ENCODE measurements at places on chromosomes 6 and 20.
A peak's percentile ranks its signal among the peaks of the same experiment; 100 is the strongest.

DNA sequence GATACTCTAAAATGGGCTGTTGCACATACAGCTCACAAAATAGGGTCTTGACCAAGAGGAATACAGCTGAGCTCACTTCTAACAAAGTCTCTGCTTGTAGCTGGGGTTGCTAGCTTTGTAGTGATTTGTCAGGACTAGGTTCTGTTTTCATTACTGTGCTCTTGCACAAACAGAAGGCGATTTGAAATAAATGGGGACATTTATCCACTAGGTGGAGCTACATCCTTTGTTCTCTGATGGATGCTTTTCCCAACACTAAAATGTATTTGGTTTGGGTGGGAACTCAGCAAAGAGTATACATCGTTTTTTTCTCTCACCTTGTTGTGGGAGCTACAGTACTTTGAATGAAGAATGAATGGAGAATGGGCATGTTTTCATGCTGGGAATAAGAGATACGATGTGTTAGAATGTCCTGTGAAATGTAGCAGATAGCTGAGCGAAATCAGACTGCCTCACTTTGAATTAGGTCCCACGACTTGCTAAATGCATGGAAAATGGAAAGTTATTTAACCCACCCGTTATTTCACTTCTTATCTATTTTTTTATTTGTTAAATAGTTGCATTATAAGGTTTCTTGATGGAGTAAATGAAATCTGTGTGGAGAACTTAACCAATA is 494.7 kb upstream of the MAP3K7 start:
- DNase-seq, result peak; percentile 57

DNA sequence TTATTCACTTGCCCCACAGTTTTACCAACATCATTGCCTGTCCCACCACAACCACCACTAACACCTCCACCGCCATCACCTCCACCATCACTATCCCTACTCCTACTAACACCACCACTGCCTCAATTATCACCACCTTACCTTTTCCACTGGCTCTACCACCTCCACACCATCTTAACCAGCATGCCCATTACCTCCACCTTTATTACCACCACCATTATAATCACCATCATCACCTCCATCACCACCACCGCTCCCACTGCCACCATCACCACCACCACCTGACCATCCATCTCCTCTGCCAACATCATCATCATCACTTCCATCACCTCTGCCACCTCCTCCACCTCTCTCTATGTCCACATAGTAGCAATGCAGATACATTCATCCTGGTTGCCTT is 90.0 kb downstream of the SNAP25 start:
- DNase-seq, result no peak

- no peak for DNase-seq
Measured at GRCh38 chr6:170110201-170111140, 180.4 kb downstream of the DLL1 start.

DNA sequence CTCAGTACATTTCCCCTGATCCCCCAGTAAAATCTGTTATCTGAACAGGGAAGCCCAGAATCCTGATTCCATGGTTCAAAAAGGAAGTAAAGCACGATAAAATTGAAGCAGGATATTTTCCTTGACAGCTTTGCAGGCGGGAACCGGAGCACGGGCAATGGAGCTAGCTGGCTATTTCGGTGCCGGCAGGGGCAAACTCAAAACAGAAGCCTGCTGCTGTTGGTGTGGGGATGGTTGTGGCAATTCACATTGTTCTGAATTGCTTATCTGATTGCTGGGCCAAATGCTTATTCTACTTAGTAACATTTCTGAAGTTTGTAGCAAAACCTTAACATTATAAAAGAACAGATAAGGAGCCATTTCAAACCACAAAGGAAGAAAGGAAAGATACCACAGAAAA is 172.4 kb downstream of the MMS22L start:
- no peak for DNase-seq

DNA sequence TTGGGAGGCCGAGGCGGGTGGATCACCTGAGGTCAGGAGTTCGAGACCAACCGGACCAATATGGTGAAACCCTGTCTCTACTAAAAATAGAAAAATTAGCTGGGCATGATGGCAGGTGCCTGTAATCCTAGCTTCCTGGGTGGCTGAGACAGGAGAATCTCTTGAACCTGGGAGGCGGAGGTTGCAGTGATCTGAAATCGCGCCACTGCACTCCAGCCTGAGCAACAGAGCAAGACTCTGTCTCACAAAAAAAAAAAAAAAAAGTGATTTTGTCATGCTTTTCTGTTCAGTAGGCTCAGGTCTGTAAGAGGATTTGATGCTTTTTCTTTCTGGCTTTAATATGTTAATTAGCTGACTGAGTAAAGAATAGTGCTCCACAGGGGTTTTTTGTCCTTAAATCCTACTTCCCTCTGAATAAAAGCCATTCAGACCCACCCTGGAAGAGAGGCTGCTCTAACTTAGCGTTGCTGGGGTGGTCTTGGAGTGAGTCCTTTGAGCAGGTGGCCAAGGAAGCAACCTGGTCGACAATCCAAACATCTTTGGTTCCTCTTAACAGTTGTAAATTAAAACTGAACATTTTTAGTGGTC is 19.0 kb downstream of the MCM8 start:
- no peak for DNase-seq

DNA sequence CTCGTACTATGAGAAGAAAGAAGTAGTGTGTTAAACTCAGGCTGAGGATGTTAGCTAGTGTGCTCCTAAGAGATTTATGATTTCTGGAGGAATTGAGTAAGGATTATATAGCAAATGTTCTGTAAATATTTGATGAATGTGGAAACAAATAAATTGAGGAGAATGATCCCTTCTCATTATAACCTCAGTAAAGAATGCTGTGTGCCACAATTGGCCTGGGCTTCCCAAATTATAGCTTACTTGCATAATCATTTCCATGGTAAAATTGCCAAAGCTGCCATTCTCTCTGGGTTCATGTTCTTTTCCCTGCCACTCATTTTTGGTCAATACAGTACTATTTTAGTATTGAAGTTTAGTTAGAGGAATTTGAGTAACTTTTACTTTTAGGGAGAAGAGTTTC is 128.5 kb downstream of the FLRT3 start:
- DNase-seq, result no peak

GRCh38 chr20:47111576-47111975 is 216.9 kb downstream of the EYA2 start:
- DNase-seq, result no peak

DNA sequence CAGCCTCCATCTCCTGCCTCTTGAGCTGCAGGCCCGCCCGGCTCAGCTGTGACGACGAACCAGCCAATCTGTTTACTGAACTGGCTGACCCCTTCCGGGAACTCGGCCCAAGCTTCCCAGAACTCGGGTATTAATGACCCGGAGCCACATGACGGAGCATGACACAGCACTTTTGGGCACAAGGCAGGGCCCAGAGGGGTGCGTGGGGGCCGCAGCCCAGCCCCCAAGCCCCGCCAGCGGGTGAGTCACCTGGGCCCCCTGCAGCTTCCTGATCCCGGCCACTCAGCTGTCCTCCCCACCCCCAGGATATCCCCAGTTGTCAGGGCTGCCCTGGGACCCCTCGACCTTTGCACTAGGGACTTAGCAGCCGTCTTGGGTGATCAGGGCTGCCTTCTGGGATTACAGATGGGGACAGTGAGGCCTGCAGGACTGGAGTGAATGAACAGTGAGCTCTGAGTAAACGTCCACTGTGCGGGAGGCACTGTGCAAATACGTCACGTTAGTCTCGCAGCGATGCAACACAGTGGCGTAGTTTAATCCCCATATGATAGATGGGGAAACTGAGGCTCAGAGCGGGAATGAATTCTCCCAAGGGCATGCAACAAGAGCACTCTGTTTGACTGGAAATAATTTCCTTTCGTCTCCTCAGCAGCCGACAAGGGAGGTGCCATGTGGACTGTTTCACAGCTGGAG is 102.1 kb downstream of the CEBPB start:
- DNase-seq, result no peak

DNA sequence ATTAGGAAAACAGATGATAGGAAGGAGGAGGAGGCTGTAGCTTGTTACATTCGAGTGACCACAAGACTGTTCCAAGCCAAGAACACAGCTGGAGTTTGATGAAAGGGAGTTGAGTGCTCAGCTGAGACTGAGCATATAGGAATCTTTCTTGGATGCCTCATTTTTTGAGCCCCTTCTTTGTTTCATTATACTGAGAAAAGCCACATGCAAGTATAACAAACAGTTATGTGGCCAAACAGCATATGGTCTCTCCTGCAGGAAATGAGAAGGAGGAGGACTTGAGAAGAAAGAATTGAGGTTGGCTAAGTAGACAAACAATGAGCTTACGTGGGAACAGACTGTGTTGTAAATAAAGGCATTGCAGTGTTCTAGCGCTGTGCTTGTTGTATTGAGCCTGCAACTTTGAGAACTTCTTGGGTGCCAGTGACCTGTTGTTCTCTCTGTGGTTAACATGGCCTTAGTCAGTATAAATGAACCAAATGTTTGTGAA is 78.3 kb downstream of the AKAP7 start:
- DNase-seq, result peak; percentile 67

DNA sequence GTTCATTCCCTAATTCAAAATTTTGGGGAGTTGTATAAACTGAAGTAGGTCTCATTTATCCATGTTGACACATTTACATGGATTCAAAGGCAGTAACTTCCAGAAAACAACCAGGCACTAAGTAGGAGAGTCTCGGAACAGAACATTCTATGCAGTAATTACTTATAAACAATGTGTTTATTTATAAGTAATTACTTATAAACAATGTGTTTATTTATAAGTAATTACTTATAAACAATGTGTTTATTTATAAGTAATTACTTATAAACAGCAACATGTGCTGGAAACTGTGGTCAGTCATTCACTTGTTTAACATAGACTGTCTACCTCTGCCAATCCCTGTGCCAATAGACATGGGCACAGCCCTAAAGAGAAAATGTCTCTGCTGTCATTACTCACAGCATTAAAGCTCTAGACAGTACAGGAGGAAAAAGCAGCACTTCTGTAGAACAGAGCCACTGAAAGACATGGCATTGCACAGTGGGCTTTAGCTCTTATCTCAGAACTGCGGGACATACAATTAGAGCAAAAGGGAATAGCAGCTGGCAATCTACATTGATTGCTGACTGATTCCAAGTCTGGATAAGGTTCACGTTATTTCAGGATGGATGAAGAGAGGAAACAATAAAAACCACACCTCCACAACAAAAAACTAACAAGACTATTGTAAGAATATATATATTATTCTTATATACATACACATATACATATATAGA is 188.2 kb downstream of the WDR27 start:
- no peak for DNase-seq

DNA sequence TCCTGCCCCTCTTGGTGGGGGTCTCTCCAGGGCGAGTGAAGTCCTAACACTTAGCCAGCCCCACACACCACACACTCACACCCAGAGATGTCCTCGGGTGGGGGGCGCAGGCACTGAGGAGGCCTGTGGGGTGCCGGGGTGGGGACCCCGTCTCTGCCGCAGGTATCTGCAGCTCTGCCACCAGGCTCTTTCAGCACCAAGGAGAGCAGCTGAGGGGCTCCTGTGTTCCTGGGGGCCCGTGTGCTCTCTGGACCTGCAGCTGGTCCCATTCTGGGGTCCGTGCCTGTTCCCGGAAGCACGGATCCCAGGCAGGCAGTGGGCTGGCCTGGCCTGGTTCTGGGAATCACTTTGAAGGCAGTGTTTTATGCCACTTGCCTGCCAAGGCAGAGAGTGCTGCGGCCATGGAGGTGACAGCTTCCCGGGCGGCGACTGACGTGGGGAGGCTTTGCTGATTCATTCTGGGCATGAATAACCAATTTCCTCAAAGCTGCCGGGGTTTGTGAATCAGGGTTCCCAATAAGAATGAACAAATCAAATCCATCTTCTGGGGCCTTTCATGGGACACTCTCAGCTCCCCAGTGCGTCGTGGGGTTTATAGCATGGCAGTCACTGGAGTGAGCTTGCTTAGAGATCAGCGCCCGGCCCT is 54.4 kb upstream of the SLCO4A1 start:
- DNase-seq, result no peak

GRCh38 chr6:111990214-111990613 is 63.7 kb upstream of the CCN6 start:
- DNase-seq, result no peak

DNA sequence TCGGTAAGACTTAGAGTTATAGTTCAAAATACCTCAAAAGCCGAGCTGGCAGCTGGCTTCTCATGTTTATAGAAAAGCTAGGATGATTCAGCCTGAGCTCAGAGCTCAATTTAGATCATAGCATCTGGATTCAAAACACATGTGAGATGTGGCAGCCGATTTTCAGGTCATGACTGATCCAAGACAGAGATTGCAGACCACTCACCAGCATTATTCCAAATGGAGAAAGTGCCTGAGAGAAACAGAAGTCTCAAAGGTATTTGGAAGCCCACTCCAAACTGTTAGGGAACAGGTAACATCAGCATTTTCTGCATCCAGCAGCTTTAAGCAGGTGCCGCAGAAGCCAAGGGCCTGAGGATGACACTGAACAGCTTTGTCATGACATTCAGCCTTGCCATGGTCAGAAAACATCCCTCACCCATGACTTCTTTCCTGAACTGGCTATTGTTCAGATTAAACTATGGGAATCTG is 102.2 kb downstream of the BACH2 start:
- no peak for DNase-seq

DNA sequence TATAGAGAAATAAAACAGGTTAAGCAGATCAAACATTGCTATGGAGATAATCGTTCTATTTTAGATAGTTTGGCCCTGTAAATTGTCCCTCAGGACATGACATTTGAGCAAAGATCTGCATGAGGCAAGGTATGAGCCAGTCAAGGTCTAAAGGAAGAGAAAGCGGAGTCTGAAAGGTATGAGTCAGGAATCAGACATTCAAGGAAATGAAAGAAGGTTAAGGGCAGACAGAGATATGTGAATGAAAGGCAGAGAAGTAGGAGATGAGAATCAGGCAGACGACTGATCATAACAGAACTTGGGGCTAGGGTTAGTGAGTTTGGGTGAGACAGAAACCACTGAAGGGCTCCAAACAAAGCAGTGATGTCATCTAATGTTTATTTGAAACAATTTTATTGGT is 775.8 kb downstream of the MAFB start:
- DNase-seq, result no peak

- no peak for DNase-seq
Measured at GRCh38 chr6:16420715-16421461, 182.5 kb downstream of the GMPR start.

- no peak for DNase-seq
Measured at GRCh38 chr6:53028467-53028866, 33.4 kb upstream of the GSTA4 start.

DNA sequence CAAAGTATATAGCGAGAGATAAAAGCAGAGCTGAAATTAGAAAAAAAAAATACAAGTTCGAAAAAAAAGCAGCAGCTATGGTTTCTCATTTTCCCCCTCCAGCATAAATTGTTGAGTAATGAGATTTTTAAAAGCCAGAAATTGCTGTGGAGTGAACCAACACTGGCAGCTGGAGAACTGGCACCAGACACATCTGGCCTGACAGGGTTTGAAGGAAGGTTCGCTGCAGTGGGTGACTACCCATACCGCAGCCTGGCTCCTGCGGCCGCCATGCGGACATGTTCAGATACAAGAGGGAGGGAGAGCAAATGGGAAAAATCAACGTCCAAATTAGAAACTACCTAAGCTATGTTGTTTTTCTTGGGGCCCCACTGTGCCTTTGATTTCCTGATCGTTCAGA is 3.3 kb downstream of the APCDD1L start:
- no peak for DNase-seq

GRCh38 chr6:161273274-161273751 is 548 bp downstream of the AGPAT4 start:
- DNase-seq, result peak; percentile 46

GRCh38 chr6:164911873-164912580 is 397.4 kb downstream of the C6orf118 start:
- DNase-seq, result peak; percentile 17

GRCh38 chr20:9578594-9578993 is 64.2 kb downstream of the LAMP5 start:
- DNase-seq, result no peak

- no peak for DNase-seq
Measured at GRCh38 chr6:133208183-133208755, 32.9 kb upstream of the EYA4 start.

Measured in forelimb muscle (tissue), 1 donor.